ENCODE measurements at places on chromosomes 3 and 15.

- DNase-seq, result no peak
Measured at GRCh38 chr3:24305795-24306467, 188.7 kb downstream of the THRB start.

DNA sequence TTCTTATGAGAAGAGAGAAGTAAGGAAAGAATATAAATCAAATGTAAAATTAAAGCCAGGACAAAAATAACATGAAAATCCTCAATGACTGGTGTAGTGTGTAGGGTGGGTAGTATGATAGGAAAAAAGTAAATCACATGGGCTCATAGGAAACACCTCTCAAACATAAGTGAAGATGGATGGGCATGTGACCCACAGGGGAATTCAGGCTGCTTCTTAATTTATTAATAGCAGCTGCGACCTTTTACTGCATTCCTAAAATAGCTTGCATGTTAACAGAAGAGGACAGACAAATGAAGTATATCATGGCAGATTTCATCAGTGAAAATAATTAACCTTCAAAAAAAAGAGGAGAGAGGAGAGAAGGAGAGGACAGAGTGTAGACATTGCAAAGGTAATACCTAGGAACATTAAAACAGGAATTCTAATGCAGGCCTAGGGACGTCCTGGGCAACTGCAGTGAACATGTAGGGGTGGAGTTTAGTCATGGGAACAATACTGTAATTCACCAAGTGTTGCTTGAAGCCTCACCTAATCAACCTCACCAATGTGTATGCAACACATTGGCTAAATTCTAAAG lies 132.9 kb downstream of the KCNMB2 start:
- no peak for DNase-seq

DNA sequence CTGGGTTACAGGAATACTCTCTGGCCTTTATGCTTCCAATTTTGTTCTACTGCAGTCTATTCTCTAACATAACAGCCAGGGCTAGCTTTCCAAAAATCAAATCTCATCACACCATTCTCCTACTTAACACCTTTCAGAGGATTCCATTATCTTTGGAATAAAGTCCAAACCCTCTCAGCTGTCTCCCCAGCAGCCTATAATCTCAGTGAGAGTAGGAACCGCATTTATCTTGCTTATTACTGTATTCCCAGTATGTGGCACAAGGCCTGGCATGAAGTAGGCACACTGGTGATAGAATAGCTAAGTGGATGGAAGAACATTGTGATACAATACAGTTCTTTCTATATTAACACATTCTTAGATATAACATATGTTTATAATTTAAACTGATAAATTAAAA lies 49.0 kb upstream of the MYO5C start:
- DNase-seq, result no peak

- DNase-seq, result no peak
Measured at GRCh38 chr15:36880224-36880912, 220.0 kb downstream of the MEIS2 start.

DNA sequence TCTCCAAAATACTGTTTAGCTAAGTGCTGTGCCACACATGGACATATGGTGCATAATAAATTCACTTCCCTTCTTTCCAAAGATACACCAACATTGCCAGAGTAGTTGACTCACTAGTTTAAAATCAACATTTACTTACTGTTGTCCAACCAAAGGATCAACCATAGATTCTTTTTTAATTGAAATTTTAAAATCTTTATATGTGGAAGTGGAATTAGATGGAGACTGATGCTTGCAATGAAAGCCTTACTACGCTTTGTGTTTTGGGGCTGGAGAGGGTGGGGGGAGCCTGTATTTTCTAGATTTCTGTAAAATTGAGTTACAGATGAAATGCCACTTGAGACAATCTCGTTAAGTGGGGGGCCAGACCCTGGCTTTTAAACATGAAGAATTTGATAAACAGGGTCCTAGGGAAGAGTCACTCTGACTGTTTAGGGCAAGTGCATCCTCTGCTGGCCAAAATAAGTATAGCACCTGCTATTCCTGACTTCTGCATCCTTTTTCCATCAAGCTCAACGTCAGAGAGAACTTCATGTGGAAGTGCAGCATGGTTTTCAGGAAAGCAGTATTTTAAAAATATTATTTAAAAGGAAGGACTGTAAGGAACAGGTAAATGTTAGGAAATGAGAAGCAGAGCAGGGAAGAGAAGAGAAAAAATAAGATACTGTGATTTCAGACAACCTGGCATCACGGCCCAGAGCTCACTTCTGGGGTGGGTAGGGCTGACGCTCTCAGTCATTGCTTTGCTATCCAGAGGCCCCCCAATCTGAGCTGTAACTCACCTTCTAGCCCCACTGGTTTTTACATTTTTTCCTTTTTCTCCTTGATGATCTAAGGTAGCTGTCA lies 76.7 kb downstream of the BOC start:
- DNase-seq, result peak; percentile 66

GRCh38 chr3:33075995-33076394 lies 21.0 kb downstream of the GLB1 start:
- no peak for DNase-seq

DNA sequence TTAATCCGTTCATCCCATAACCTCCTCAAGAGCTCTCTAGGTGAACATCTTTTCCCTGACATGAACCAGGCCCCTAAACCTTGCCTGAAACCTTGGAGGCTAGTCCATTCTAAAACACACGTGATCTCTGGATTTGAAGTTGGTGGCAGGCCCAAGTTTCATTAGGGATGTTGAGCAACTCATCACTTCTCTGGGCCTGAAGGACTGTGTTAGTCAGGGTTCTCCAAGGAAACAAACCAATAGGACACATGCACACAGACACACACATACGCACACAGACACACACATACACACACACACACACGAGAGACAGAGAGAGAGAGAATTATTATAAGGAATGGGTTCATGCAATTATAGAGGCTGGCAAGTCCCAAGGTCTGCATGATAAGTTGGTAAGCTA lies 31.9 kb downstream of the ACAN start:
- no peak for DNase-seq

DNA sequence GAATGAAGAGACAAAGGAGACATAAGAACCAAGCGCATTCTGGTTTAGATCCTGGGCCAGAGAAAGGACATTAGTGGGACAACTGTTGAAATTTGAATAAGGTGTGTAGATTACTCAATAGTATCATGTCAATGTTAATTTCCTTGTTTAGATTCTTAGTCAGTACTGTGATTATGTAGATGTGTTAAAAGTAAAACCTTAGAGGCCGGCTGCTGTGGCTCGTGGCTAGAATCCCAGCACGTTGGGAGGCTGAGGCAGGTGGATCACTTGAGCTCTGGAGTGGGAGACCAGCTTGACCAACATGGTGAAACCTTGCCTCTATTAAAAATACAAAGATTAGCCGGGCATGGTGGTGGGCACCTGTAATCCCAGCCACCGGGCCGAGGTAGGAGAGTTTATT lies 26.7 kb downstream of the CYP8B1 start:
- DNase-seq, result no peak

- DNase-seq, result no peak
Measured at GRCh38 chr3:153176197-153176596, 14.2 kb downstream of the RAP2B start.

- peak; percentile 9 for DNase-seq
Measured at GRCh38 chr3:44555723-44556122, 730 bp downstream of the ZKSCAN7 start.

DNA sequence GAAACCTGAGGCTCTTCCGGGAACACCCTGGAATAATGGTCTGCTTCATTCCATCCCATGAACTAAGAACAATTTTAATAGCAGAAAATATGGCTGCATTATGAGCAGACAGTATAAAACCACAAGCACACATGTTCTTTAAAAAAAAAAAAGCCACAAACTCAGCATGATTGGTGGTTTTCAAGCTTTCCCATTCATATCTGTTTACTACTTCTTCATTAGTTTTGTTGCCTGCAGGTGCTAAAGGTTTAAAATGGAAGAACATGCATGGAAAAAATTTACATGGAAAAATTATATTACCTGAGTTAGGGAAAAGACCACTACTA lies 137.9 kb upstream of the HES1 start:
- no peak for DNase-seq

- DNase-seq, result peak; percentile 26
Measured at GRCh38 chr3:16606398-16606797, 1.2 kb upstream of the DAZL start.

GRCh38 chr3:156395961-156396710 lies 158.8 kb downstream of the SSR3 start:
- no peak for DNase-seq
